ENCODE measurements at places on chromosomes 2 and 18. TPM values are rescaled to one million over a fixed set of nuclear protein-coding genes. Genes with fewer than 3 reads are reported as not detected.

DNA sequence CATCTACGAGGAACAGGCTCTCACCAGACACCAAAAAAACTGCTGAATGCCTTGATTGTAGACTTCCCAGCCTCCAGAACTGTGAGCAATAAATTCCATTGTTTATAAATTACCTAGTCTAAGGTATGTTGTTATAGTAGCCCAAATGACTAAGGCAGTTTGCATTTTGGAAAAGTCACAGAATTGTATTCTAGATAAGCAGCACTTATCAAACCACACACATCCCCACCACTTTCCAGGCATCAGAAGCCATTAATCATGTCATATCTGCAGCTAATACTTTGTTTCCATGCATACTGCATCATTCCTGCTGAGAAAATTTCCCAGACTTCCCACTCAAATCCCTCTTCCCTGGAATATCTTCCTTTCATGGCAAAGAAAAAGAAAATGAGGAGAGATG, 187.2 kb downstream of the INO80D start:
- DNase-seq = no peak

DNA sequence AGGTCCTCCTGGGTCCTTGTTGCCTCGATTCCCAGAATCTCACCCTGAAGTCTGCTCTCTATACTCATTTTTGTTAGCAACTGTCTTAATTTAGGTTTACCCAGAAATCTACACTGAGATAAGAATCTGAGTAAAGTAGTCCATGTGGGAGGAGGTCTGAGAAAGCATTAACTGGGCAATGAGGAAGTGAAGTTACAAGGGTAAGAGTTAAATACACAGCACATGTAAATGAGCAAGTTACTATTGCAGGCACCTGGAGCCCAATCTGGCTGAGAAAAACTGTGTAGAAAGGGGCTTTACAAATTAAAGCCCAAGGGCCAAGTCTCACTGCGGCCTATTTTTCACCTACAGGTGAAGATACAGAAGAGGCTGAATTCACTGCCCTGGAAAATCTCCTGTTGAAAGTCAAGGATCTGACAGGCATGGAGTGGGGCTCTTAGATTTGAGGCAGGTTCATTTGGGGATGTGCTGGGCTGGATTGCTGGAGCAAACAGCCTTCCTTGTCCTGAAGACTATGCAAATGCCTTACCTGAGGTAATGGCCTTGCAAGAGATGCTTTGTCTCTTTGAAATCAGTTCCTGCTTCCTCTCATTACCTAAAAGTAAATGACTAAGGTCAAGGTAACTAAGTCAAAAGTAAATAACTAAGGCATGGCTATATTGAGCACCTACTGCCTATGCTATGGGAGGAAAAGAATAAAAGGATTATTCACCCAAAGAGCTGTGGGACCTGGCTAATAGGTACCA, 84.4 kb upstream of the DYNAP start:
- DNase-seq = no peak

KCNK3 gene
- 1.5 TPM for polyA plus RNA-seq

PCARE gene
- polyA plus RNA-seq = 0.28 TPM

GRCh38 chr18:58856881-58857280, 7.8 kb upstream of the ZNF532 start:
- no peak for DNase-seq

DNA sequence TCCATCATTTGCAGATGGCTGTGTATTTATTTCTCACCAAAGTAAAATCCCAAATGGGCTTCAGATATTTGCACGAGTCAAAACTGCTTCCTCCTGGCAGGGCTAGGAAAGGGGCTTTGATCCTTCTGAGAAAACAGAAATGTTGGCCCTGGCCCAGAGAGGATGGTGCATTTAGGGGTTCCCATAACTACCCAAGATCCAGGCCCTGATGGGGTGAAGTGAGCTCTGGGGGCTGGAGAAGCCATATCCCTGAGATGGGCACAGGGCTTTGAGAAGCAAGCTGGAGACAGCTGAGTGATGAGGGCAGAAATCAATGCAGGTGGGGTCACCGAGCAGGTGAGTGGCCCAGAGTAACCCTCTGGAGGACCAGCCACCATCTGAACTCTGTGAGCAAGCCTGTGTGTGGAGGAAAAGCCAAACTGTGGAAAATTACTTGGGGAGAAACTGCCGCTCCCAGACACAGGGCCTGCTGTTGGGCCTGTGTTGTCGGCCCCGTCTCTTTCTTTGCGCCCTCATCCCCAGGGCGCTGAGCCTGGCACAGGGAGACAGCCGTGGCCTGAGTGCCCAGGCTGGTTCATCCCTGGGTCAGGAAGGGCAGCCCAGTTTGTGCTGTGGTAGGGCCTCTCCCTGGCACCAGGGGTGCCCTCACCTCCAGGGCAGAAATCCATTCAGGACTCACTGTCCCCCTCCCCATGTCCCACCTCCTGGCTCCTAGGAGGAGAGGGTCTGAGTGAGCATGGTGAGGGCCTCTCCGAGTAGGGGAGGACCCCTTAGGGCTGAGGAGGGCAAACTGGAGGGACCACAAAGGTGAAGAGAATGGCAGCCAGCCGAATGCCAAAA, 167.8 kb upstream of the HAAO start:
- no peak for DNase-seq

DNA sequence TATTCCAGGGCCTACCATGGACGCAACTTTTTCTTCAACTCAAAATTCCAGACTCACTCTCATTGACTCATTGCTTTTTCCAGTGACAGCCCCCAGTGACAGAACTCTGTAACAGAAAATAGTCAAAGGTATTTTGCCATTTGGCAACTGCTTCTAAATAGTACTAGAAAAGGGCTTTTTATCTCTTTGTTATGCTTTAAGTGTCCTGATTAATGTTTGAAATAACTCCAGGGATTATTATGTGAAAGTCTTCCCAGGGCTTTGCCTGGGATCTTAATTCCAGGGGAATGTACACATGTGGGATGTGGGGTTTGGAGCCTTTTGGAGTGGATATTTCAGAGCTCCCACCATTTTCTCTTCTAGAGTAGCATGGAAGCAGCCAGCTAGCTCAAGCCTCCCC, 198.8 kb downstream of the KCNS3 start:
- DNase-seq = no peak

DNA sequence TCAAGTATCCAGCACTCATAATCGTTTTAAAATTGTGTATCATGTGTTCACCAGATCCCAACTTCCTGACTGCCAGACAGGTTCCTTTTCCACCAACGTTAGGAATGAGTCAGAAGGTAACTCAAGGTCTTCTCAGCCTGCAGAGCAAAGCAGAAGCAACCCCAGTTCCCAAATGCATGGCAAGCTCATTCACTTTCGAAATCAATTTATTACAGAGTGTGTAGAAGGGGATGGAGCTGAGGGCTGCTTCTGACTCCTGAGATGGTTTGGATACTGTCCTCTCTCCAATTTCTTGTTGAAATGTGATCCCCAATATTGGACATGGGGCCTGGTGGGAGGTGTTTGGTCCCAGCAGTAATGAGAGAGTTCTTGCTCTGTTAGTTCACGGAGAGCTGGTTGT, 114.5 kb downstream of the PIEZO2 start:
- peak; percentile 23 for DNase-seq

DNA sequence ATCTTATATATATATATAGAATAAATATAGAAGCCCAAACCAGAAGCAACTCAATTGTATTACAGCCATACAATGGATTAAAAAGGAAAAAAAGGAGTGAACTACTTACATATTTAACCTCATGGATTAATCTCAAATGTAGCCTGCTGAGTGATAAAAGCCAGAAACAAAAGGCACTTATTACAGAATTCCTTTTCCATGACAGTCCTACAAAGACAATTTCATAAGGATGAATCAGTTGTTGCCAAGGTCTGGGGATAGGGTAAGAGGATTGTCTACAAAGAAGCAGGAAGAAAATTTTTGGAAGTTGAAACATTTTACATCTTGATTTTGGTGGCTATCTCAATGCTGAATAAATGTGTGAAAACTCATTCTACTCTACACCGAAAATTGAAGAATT, 103.9 kb upstream of the DCC start:
- no peak for DNase-seq

C18orf32 gene
- 11.9 TPM for polyA plus RNA-seq

DNA sequence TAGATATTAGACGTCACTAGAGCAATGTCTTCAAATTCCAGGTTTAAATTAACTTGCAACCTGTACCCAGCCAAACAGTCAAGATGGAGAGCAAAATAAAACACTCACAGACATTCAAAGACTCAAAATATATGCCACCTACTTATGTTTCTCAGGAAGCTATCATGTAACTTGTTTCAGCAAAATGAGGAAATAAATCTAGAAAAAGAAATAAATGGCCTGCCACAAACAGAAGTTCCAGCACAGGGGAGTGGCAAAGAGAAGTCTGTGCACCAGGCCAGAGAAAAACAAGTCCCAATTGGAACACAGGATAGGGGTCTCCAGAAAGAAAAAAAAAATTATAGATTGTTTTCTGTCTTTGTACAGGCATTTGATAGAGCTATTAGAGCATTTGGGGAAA, 96.7 kb downstream of the LRP2 start:
- DNase-seq = no peak

IL37 gene
- polyA plus RNA-seq = not detected

KCNF1 gene
- 3.7 TPM for polyA plus RNA-seq

DNA sequence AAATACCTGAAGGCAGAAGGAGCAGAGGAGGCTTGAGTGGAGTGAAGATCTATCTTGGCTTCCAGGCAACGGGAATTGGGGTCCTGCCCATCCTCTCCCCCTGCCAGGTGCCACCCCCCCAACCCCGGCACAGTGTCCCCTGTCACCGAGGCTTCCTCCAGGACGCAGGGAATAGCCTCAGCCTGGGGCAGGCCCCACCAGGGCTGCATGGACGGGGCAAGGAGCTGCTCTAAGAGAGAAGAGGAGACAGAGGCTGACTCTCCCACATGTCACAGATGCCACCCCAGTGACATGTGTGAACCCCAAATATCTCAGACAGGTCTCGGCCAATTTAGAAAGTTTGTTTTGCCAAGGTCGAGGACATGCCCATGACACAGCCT, 42.1 kb downstream of the PXDN start:
- DNase-seq = no peak

Measured in hindlimb muscle (tissue), 1 donor.